Activated CD8-positive, alpha-beta memory T cell treated with anti-CD3 and anti-CD28 coated beads, Interleukin-2, amount 10 ng/mL, durations not matched to agents 7 days and 5 days (primary cell): ENCODE measurements at places on chromosomes 2 and 18. TPM values are rescaled to one million over a fixed set of nuclear protein-coding genes. Genes with fewer than 3 reads are reported as not detected.

The SGO2 gene
- 52.5 TPM for total RNA-seq

DNA sequence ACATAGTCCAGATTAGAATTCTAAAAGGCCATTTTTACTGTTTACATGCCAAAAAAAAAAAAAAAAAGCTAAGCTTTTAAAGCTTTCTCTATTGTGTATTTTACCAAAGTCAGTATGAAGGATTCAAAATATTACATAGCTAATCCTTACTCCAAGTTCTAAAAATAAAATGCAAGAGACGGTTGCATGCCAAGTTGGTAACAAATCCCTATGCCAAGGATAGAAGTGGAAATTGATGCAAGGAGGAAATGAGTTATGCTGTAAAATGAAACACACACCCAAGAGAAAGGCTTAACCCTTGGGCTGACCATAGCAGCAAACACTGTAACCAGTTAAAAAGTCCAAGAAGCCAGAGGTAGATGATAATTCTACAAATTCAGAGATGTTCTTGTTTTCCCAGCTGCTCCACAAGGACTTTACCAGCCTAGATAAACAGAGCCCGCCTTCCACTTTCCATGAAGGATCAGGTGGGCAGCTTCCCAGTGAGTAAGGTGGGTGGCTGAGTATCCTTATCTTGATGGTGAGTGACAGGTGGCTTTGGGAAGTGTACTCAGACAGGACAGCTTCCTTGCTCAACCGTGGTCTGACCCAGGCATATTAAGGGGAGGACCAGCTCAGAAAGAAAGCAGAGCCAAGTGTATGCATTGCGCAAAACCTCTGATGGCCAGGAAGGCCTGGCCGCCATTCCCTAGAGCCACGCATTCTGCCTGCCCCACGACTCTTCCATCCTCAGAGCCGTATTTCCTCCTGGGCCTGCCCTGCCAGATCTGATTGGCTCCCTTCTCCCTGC, 34.4 kb downstream of the ATP8B1 start:
- no peaks in the 10 kb centered on the region for H3K36me3 ChIP-seq
- DNase-seq = no peak

The KCNK3 gene
- not detected for total RNA-seq

- peaks cover 12% of the 10 kb centered on the region for H3K36me3 ChIP-seq
- no peaks in the 10 kb centered on the region for H3K27me3 ChIP-seq
- no peak overlapping the region for H3K4me3 ChIP-seq
- H3K27ac ChIP-seq = no peak overlapping the region
- no peak for DNase-seq
Measured at GRCh38 chr2:143684551-143685320, 555.5 kb downstream of the ARHGAP15 start.

DNA sequence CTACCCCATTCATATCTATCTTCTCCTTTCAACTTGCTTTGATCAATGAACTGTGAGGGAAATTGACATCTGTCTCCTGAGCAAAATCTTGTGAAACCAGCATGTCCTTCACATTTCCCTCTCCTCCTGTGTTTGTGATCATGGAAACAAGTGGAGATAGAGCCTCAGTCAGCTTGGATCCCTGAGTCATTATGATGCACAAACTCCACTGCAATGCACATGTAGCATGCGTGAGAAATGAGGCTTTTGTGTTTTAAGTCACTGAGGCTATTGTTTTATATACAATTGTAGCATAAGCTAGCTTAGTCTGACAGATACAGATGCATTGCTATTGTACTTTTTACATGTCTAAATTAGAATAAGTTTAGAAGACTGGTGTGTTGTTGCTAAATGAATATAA, 85.2 kb upstream of the HNMT start:
- H3K27me3 ChIP-seq = peaks cover 4% of the 10 kb centered on the region
- no peak overlapping the region for H3K4me3 ChIP-seq

GRCh38 chr2:114784890-114785583, 342.6 kb downstream of the DPP10 start:
- H3K36me3 ChIP-seq = no peaks in the 10 kb centered on the region
- no peak for DNase-seq
- H3K4me3 ChIP-seq = no peak overlapping the region
- H3K4me1 ChIP-seq = no peaks in the 10 kb centered on the region

The TTC39C gene
- total RNA-seq = 69.7 TPM

GRCh38 chr2:59041139-59041538, 800.0 kb upstream of the FANCL start:
- H3K27ac ChIP-seq = no peak overlapping the region
- H3K4me1 ChIP-seq = no peaks in the 10 kb centered on the region
- DNase-seq = no peak
- no peaks in the 10 kb centered on the region for H3K36me3 ChIP-seq
- H3K4me3 ChIP-seq = no peak overlapping the region

The CFAP65 gene
- total RNA-seq = not detected

The LIMS4 gene
- total RNA-seq = 0.77 TPM

DNA sequence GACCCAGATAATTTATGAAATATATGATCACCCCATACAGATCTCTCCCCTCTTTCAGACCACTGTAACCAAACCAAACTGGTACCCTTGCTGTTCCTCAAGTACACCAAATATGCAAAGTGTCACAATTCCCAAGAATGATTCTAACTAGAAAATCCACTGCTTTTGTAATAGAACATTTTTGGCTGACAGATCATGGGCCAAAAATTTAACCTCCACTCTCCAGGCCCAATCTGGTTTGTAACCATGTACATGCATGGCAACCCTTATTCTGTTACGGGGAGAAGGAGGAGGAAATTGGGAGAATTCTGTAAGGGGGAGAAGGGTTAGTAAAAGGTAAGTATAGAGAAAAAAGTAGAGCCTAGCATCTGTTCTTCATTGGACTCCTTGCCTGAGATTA, 62.0 kb downstream of the IKZF2 start:
- no peak overlapping the region for H3K27ac ChIP-seq
- H3K27me3 ChIP-seq = no peaks in the 10 kb centered on the region
- no peaks in the 10 kb centered on the region for H3K4me1 ChIP-seq

GRCh38 chr2:107093426-107093957, 207.5 kb upstream of the ST6GAL2 start:
- H3K4me1 ChIP-seq = no peaks in the 10 kb centered on the region
- H3K27ac ChIP-seq = no peak overlapping the region
- no peak overlapping the region for H3K4me3 ChIP-seq
- H3K27me3 ChIP-seq = no peaks in the 10 kb centered on the region

The AMER3 gene
- total RNA-seq = not detected

The LBX2 gene
- 2.4 TPM for total RNA-seq

GRCh38 chr18:74200780-74201179, 52.5 kb downstream of the TIMM21 start:
- peaks cover 5% of the 10 kb centered on the region for H3K4me1 ChIP-seq
- no peak overlapping the region for H3K4me3 ChIP-seq
- no peaks in the 10 kb centered on the region for H3K36me3 ChIP-seq
- H3K27me3 ChIP-seq = peaks cover 2% of the 10 kb centered on the region

The MEP1B gene
- not detected for total RNA-seq

DNA sequence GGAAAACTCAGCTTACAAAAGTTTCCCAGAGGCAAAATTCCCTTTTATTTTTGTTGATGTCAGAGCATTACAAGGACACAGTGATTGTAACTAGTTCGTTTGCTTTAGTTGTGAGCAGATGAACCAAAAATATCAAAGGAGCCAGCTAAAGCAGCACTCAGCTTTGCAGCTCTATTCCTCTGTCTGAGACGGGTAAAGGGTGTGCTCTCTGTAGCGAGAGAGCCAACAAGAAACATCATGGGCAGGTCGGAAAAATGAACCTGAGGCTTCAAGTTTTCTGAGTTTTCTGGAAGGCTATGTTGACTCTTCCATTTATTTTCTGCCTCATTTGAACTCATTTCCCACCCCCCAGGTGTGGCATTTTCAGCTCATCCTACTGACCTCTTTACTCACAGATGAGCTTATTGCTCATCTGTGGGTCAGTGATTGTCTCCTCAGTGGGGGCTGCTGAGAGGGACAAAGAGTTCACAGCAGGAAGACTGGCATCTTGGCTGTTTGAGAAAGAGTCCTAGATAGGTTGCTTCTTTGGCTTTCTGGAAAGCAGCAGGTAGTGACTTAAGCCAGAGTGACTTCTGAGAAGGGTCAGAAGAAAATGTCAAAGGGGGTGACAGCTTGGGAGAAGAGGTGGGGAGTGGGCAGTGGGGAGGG, 66.6 kb upstream of the EPC2 start:
- peaks cover under 1% of the 10 kb centered on the region for H3K4me1 ChIP-seq
- no peak overlapping the region for H3K27ac ChIP-seq
- H3K27me3 ChIP-seq = peaks cover 70% of the 10 kb centered on the region
- no peak for DNase-seq
- no peaks in the 10 kb centered on the region for H3K36me3 ChIP-seq
- no peak overlapping the region for H3K4me3 ChIP-seq

GRCh38 chr2:169143998-169144397, 74.6 kb downstream of the DHRS9 start:
- H3K27me3 ChIP-seq = peaks cover 4% of the 10 kb centered on the region
- no peaks in the 10 kb centered on the region for H3K36me3 ChIP-seq
- H3K4me3 ChIP-seq = no peak overlapping the region
- H3K4me1 ChIP-seq = no peaks in the 10 kb centered on the region
- no peak for DNase-seq

GRCh38 chr2:96888072-96889011, 18.5 kb upstream of the SEMA4C start:
- H3K27ac ChIP-seq = no peak overlapping the region
- no peaks in the 10 kb centered on the region for H3K27me3 ChIP-seq
- no peaks in the 10 kb centered on the region for H3K36me3 ChIP-seq
- peaks cover 6% of the 10 kb centered on the region for H3K4me1 ChIP-seq

GRCh38 chr2:174789001-174789400, 24.7 kb upstream of the CHRNA1 start:
- DNase-seq = no peak
- no peaks in the 10 kb centered on the region for H3K27me3 ChIP-seq
- no peak overlapping the region for H3K4me3 ChIP-seq
- no peak overlapping the region for H3K27ac ChIP-seq
- peaks cover 9% of the 10 kb centered on the region for H3K4me1 ChIP-seq

- H3K27me3 ChIP-seq = peaks cover 2% of the 10 kb centered on the region
- no peak for DNase-seq
- no peak overlapping the region for H3K27ac ChIP-seq
- H3K36me3 ChIP-seq = no peaks in the 10 kb centered on the region
- H3K4me1 ChIP-seq = no peaks in the 10 kb centered on the region
Measured at GRCh38 chr18:44130376-44130942, 550.2 kb upstream of the SETBP1 start.

DNA sequence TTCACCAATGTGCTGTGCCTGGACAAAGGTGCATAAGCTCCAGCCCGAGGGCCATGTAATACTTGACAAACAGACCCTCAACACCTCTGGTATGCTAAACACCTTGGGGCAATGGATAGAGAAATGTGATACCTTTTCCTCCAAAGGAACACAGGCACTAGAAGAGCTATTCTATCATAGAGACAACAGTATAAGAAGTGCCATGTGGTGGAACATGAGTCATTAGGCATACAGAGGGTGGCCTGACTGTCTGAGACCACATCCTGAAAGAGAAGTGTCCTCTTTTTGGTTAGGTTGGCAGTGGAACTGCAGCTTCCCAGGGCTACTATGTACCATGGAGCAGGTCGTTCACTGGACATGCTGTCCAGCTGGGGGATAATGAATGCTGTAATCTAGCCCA, 153.9 kb downstream of the INSIG2 start:
- H3K27ac ChIP-seq = no peak overlapping the region
- no peaks in the 10 kb centered on the region for H3K36me3 ChIP-seq
- H3K4me1 ChIP-seq = no peaks in the 10 kb centered on the region
- H3K27me3 ChIP-seq = peaks cover 9% of the 10 kb centered on the region
- no peak for DNase-seq
- H3K4me3 ChIP-seq = no peak overlapping the region

DNA sequence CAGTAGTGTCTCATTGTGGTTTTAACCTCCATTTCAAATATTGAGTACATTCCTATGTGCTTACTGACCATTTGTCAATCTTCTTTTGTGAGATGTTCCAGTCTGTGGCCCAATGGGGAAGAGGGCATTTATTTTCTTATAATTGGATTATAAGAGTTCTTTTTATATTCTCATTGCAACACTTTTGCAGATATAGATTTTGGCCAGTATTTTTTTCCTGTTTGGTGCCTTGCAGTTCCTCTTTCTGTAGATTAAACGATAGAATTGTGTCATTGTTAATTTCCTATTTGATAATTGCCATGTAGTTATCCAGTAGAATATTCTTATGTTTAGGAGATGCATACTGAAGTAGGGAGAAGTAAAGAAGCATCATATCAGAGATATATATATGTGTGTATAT, 56.4 kb upstream of the CYTIP start:
- peaks cover 13% of the 10 kb centered on the region for H3K4me1 ChIP-seq
- H3K27me3 ChIP-seq = no peaks in the 10 kb centered on the region
- DNase-seq = no peak
- peaks cover 2% of the 10 kb centered on the region for H3K36me3 ChIP-seq
- no peak overlapping the region for H3K27ac ChIP-seq

The NYAP2 gene
- total RNA-seq = not detected

GRCh38 chr2:101357376-101357775, 29.9 kb downstream of the CREG2 start:
- H3K27ac ChIP-seq = no peak overlapping the region
- H3K4me3 ChIP-seq = no peak overlapping the region
- H3K27me3 ChIP-seq = peaks cover 7% of the 10 kb centered on the region
- no peaks in the 10 kb centered on the region for H3K36me3 ChIP-seq

- H3K27ac ChIP-seq = no peak overlapping the region
- no peak overlapping the region for H3K4me3 ChIP-seq
- no peak for DNase-seq
- no peaks in the 10 kb centered on the region for H3K36me3 ChIP-seq
- no peaks in the 10 kb centered on the region for H3K27me3 ChIP-seq
Measured at GRCh38 chr2:167480986-167481309, 592.7 kb downstream of the XIRP2 start.

DNA sequence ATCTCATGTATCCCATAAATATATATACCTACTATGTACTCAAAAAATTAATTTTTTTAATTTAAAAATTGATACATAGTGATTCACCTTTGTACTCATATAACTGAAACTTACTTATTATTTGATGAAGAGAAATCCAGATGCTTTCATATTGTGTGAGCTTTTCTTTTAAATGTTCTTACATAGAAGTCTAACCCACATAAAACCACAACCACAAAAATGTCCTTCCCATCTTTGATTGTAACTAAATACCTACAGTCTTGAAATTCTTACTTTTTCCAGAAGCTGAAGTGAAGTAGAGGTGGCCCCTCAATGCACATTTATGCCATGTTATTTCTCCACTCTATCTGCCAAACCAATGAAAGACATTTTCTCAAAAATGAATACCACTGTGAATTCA, 117.9 kb upstream of the COL5A2 start:
- peaks cover 26% of the 10 kb centered on the region for H3K4me1 ChIP-seq
- no peaks in the 10 kb centered on the region for H3K27me3 ChIP-seq
- no peak for DNase-seq
- no peak overlapping the region for H3K4me3 ChIP-seq
- no peak overlapping the region for H3K27ac ChIP-seq

DNA sequence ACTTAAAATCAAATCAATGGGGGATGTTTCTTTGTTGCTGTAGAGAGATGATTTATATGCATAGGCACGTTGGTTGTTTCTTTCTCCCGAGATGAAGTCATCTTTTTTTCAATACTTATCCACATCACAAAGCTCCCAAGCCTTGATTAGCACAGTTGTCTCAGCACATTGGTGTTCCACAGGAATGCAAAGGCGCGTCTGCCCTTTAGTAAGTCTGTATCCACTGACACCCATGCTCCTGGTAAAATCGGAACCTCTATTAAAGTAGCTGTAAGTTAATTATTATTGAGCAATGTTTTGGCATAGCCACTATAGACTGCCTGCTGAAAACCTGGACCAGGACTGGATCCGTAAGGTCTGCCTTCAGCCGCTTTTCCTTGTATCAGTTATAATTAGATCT, 77.6 kb upstream of the RBM44 start:
- no peak for DNase-seq
- no peak overlapping the region for H3K27ac ChIP-seq
- H3K4me1 ChIP-seq = peaks cover 22% of the 10 kb centered on the region
- H3K4me3 ChIP-seq = no peak overlapping the region
- H3K27me3 ChIP-seq = no peaks in the 10 kb centered on the region
